Osteoblast (primary cell): ENCODE measurements at places on chromosomes 2 and 18. TPM values are rescaled to one million over a fixed set of nuclear protein-coding genes. Genes with fewer than 3 reads are reported as not detected.
A peak's percentile ranks its signal among the peaks of the same experiment; 100 is the strongest.

The OSR1 gene
- total RNA-seq = 15.2 and 20.9 TPM in 2 replicates

The CFLAR gene
- 78.9 and 80.2 TPM in 2 replicates for total RNA-seq

The ANKRD36 gene
- 27.9 and 35.9 TPM in 2 replicates for total RNA-seq

The CCDC74B gene
- 5.4 and 10.9 TPM in 2 replicates for total RNA-seq

The TLX2 gene
- under 0.01 and 0.36 TPM in 2 replicates for total RNA-seq

The CLIP4 gene
- total RNA-seq = 124 and 136 TPM in 2 replicates

The NABP1 gene
- total RNA-seq = 72.0 and 80.2 TPM in 2 replicates

DNA sequence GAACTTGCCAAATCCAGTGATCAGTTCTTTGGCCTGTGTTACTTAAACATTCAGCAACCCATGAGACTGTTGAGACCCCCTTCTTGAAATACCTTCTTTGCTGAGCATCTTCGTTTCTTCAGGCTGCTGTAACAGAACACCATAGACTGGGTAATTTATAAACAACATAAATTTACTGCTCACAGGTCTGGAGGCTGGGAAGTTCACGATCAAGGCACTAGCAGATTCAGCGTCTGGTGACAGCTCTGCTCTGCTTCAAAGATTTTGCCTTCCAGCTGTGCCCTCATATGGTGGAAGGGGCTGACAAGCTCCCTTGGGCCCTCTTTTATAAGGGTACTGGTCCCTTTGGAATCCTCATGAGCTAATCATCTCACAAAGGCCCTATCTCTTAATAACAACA lies 28.8 kb upstream of the TSPYL6 start:
- DNase-seq = no peak

DNA sequence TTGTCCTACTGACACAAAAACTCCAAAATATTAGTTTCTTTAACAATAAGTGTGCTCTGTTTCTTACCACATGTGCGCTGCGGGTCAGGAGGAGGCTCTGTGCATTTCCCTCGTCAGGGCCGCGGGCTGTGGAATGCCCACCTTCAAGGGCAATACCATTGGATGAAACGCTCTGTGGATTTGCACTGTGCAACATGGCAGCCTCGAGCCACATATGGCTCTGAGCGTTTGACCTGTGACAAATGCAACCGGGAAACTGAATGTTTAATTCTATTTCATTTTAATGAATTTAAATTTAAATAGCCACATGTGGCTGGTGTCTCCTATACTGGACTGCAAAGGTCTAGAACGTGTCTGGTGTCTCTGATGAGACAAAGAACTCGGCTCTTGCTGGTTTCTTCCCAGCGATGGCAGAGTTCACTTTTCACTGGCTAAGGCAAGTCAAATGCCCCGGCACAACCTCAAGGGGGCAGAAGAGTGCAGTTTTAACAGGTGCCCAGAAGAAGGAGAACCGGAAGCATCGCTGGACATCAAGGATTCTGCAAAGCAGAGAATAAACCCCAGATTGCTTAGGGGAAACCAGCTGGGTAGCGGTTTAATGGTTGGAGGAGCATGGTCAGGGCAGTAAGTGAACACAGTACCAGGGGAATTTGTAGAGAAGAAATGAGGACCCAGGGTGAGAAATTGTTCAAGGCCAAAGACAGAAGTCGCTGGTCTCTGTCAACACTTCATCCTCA lies 37.0 kb upstream of the TMEM18 start:
- peak; percentile 69 for DNase-seq

DNA sequence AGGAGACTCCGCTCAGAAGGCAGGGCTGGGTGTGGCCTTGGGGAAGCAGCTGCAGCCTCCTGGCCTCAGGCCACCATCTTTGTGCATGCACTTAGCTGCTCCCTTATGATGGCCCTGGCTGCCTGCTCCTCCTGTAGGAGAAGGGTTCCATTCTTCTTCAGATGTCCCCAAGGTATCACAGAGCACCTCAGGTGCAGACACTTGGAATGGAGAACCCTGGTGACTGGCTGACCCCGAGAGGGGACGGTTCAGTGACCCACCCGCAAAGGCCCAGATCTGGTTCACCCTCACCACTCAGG lies 9.6 kb downstream of the GPAT2 start:
- no peak for DNase-seq

DNA sequence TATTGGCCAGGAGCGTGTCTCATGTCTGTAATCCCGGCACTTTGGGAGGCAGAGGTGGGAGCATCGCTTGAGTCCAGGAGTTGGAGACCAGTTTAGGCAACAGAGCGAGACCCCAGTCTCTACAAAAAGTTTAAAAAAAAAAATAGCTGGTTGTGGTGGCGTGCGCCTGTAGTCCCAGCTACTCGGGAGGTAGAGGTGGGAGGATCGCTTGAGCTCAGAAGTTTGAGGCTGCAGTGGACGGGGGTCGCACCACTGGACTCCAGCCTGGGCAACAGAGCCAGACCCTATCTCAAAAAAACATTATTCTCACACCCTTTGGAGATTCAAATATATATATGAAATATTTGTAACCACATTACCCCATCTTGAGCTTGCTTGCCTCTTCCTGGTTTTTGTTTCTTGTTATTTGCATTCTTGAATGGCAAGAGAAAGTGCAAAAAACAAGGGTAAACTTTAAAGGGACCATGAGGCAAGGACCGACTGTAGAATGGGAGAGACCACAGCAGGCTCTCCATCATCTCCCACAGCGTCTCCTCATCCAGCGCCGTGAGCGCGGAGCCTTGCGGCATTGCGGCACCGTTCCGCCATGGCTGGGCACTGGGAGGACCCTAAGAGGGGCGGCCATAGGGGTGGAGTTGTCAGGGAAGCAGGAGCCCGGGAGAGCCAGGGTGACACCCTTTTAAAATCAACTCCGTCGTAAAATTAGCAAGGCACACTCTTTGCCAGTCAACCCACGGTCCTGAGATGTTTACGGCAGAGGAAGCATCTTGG lies 1.4 kb downstream of the ELP2 start:
- peak; percentile 38 for DNase-seq

DNA sequence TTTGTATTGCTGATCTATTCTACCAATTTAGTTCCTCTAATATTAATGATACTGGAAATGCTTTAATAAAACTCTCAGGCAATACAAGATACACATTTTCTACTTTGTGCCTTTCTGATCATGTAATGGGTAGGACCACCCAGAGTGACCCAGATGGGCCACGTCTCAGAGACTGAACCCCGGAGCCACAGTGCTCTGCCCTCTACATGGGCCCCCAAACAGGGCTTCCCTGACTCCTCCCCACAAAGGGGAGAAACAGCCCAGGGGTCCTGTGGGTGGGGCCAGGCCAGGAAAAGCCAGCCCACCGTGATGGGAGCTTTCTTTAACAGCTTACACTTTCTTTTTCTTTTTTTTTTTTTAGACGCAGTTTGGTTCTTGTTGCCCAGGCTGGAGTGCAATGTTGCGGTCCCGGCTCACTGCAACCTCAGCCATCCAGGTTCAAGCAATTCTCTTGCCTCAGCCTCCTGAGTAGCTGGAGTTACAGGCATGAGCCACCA lies 18.4 kb downstream of the HDAC4 start:
- DNase-seq = no peak

GRCh38 chr2:199191461-199191860 lies 266.3 kb downstream of the SATB2 start:
- DNase-seq = no peak

DNA sequence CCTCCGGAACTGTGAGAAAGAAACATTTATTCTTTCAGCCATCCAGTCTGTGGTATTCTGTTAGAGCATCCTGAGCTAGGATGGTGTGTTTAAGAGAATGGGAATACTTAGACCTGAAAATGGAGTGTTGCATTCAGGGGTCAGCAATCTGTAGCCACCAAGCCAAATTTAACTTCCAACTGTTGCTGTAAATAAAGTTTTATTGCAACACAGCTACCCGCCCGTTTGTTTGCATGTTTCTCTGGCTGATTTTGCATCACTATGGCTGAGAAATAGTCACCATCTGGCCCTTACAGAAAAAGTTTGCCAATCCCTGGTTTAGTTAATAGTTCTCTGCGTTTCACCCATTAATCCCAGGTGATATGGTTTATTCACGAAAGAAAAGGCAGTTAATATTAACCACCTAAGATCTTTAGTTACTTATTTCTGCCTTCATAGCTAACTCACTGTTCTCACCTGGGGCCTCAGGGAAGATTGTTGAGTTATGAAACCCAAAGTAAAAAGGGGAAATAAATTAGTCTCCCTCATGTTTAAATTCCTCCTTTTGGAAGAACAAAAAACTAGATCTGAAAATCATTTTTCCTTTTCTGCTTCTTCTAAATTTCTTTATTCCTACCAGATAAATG lies 9.5 kb upstream of the CYS1 start:
- DNase-seq = no peak

DNA sequence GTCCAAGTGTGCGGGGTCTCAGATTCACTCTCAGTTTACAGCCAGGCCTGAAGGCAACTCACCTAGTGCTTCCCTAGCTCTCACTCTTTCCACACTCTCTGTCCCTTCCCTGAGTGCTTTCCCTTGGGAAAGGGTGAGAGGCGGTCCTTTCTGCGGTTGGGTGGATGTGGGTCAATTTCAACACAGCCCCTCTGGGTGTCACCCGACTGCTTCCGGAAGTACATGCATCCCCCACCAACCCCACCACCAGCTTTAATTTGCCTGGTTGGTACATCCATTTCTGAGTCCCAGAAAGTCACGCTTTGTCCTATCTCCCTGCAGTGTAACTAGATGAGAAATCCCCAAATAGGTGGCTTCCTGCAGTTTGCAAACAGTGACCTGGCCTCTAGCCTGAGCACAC lies 307.3 kb upstream of the MEIS1 start:
- DNase-seq = no peak

- DNase-seq = peak; percentile 95
Measured at GRCh38 chr18:48841381-48842258, 109.1 kb downstream of the SMAD7 start.

GRCh38 chr2:62234755-62235655 lies 39.1 kb downstream of the B3GNT2 start:
- no peak for DNase-seq

- DNase-seq = peak; percentile 92
Measured at GRCh38 chr2:37156071-37156856, 516 bp downstream of the EIF2AK2 start.

- no peak for DNase-seq
Measured at GRCh38 chr18:39667905-39668304, 2102.3 kb upstream of the CELF4 start.

DNA sequence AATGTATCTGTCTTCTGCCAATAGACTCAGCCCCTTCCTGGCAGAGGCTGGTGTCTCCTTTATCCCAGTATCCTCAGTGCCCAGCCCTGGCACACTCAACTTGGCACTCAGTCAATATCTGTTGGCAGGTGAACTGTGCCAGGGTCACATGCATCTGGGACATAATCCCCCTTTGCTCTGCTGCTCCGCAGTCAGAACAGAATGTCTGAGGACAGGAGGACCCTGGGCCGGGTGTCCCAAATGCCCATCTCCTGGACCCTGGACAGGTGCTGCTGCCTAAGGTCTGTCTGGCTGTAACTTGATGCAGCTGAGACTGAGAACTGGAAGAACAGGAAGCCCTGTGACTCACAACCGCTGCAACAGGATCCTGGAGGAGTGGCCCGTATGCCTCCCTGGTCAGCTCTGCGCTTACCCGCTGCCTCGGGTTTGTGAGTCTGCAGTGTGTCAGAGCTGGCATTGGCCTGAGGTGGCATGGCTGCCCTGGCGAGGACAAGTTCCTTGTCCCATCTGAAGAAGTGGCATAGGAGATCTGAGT lies 11.4 kb downstream of the HK2 start:
- peak; percentile 91 for DNase-seq

- no peak for DNase-seq
Measured at GRCh38 chr18:78857314-78858150, 122.1 kb upstream of the SALL3 start.

DNA sequence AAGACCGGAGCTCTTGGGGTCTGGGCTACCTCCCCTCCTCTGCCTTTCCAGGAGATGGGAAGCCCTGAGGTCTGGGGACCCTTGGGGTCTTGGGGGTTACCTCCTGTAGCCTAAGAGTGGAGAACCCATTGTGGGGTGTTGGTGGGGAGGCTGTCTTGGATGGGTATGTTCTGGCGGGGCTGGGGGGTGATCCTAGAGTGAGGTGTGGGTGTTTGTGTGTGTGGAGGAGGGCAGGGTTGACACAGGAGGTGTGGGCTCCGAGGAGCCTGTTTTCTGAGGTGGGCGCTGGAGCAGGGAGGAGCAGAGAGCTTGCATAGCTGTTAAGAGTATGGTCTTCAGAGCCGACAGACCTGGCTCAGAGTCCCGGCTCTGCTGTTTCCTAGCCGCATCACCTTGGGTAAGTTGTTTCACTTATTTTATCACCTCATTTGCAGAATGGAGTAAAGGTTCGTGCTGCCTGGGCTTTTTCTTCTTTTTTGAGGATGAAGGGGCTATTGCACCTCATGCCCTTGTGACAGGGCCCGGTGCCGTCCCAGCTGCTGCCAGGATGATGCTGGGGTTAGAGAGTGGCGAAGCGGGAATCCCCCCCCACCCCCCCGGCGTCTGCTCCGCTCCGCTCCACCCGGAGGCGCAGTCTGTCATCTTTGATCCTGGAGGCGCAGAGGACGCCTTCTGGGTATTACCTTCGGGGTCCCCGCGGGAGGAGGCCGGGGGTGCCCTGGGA lies 17.2 kb downstream of the TET3 start:
- no peak for DNase-seq

- no peak for DNase-seq
Measured at GRCh38 chr2:212402316-212402715, 136.3 kb downstream of the ERBB4 start.

GRCh38 chr2:27799646-27800010 lies 28.1 kb downstream of the MRPL33 start:
- DNase-seq = peak; percentile 84

- no peak for DNase-seq
Measured at GRCh38 chr2:62992561-62992960, 58.1 kb upstream of the OTX1 start.

DNA sequence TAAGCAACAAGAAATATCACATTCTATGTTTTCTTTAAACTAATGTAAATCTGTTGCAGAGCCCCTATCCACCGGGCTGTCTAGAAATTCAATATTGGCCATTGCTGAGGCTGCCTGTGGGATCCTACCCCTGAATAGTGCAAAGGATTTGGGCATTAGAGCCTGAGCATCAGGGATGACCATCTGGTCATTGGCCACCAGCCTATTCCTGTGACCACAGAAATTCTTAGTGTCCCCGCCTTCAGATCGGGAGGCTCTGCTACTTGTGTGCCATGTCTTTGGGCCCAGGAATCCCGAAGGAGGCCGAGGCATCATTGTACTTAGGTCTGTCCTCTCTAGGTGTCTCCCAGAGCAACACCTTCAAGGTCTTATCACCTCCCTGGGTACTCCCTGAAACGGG lies 73.8 kb downstream of the HRH4 start:
- no peak for DNase-seq

DNA sequence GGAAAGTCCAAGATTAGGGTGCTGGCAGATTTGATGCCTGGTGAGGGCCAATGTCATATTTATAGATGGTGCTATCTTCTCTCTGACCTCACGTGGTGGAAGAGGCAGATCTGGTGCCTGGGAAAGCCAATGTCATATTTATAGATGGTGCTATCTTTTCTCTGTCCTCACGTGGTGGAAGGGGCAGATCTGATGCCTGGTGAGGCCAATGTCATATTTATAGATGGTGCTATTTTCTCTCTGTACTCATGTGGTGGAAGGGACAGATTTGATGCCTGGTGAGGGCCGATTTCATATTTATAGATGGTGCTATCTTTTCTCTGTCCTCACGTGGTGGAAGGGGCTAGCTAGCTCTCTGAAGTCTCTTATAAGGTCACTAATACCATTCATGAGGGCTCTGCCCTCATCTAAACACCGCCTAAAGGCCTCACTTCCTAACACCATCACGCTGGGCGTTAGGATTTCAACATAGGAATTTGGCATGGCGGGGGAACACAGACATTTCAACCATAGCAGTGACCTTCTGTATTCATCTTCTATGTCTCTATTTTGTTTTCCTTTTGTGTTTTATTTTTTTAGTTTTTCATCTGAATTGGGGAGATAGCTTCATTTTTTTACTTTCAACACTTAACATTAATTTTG lies 278.4 kb downstream of the SPAG16 start:
- no peak for DNase-seq
